ENCODE measurements at places on chromosomes 7 and 10.
A peak's percentile ranks its signal among the peaks of the same experiment; 100 is the strongest.

- DNase-seq: no peak
Measured at GRCh38 chr7:97857544-97857943, 14.7 kb downstream of the ASNS start.

- no peak for DNase-seq
Measured at GRCh38 chr10:58773341-58773740, 260.7 kb downstream of the BICC1 start.

- no peak for DNase-seq
Measured at GRCh38 chr7:12923971-12924370, 236.5 kb downstream of the ARL4A start.

DNA sequence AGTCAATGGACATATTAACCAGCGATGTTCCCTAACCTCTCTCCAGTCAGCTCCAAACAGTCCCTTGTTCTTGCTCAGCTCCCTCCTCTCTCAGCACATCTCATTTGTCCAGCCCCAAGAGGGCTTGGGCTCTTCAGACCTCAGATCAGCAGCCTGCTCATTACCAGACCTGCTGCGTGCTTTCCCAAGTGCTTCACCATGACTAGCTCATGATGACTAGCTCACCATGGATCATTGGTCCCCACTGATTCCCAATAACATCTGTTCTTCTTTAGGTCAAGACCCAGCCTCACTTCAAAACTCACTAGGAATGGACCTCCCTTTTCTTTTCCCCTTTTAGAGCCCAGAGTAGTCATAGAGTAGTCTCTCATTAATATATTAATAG, 121.9 kb downstream of the SLC16A9 start:
- DNase-seq: no peak

DNA sequence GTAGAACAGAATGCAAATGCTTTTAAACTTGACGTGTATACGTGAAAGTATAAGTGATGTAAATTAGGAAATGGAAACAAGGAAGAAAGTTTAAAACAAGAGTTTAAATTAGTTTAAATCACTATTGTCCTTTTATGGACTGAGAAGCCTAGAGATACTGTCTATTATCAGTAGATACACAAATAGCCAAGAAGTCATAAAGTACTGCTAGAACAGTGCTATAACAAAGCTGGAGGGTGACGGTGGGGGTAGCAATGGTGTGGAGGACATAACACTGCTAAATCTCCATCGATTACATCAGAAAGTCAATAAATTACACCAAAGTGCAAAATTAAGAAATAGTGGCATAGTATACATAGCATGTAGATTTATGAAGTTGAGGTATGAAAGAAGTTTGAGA, 50.1 kb upstream of the CAV2 start:
- no peak for DNase-seq

DNA sequence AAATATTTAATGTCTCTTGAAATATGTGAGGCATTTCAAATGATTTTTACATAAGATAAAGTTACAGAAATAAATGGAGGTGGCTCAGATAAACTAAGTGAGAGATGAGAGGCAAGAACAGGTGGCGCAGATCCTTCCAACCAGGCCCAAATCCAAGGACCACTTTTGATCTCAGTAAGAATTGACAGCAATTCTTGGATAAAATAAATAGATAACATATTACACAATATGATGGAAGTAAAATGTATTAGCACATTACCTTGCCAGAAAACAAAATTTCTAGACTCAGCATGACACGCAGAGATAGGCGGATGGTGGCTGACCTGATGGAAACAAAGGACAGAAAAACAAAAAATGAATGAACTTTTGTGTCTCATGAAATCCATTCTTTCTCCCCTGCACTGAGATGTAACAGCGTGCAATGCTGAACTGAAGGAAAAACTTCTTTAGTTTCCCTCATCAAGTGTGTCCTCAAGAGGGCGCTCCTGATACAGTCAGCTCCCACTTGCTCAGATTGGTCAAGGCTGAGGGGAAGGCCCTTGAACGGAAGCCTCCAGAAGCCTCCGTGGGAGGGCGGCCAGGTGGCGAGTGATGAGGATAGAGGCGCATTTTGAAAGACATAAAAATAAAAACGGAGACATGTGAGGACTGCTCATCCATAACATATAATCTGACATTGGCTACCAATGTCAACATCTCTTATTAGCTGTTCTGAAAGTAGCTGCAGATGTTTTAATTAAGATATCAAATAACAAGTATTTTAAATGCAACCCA, 62.8 kb upstream of the GSDME start:
- DNase-seq: peak; percentile 79

DNA sequence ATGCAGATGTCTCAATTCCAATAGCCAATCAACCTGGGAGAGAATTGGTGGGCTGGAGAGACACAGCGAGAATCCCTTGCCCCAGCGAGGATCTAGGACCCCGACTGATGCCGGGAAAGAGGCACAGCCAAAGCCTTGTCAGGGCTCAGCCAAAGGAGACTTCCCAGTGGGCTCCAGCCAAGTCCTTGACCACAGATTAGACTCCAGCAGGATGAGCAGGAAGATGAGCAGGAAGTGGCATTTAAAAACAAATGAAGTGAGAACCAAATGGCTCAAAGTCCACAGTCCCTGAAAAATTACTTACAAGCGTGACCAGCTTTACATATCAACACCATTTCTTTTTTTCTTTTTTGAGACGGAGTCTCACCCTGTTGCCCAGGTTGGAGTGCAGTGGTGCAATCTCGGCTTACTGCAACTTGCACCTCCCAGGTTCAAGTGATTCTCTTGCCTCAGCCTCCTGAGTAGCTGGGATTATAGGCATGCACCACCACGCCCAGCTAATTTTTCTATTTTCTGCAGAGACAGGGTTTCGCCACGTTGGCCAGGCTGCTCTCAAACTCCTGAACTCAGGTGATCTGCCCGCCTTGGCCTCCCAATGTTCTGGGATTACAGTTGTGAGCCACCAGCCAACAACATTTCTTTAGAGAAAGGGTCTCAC, 40.2 kb downstream of the CTBP2 start:
- no peak for DNase-seq

DNA sequence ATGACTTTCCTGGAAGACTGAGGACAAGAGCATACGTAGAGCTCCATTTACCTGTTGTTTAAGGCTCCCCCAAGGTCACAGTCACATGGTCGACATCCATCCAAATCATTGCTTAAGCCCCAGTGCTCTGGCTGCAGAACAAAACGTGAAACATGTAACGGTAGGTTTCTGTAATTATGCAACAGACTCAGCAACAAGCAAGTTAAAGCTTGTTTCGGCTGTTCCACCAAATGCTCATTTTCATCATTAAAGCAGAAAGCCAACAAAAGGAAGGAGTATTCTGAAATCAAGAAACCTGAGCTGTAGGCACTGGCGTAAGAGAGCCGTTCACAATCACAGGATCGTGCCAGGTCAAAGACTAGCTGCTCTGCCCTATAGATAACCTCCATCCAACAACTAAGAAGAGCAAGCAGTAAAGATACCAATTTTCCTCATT, 30.0 kb downstream of the LAMB1 start:
- no peak for DNase-seq

DNA sequence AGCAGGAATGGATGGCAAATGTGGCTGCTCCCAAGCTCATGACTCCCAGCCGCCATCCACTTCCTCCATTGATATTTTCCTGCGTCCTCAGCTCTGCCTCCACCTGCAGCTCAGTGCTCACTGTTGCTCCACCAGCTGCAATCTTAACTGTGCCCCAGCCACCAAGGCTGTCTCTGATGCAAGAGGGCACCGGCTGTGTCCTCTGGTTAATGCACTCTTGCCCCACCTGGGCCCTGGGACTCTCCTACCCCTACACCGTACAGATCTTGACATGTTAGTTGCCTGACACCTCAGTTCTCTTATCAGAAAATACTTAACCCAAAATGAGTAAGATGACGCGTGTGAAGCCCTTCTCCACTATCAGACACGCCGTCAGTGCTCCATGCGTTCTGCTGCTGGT, 45.5 kb upstream of the GPR26 start:
- DNase-seq: no peak

DNA sequence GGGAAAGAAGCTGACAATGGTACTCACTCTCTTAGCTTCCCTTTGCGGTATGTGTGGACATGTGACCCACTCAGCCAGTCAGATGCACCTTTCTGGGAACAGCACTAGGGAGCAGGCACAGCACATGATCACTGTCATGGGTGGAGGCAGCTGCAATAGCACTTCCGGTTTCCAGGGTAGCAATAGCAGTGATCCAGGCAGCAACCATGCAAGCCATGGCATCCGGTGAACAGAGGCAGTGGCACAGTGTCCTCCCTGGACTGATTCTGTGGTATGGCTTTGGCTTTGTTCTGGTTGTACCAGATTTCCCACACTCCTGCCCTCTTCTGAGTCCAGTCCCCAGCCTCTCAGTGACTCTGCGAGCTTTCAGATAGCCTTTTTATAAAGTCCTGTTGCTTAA, 86.8 kb upstream of the NAMPT start:
- DNase-seq: no peak

GRCh38 chr10:95837356-95837776, 70.4 kb upstream of the CC2D2B start:
- no peak for DNase-seq

DNA sequence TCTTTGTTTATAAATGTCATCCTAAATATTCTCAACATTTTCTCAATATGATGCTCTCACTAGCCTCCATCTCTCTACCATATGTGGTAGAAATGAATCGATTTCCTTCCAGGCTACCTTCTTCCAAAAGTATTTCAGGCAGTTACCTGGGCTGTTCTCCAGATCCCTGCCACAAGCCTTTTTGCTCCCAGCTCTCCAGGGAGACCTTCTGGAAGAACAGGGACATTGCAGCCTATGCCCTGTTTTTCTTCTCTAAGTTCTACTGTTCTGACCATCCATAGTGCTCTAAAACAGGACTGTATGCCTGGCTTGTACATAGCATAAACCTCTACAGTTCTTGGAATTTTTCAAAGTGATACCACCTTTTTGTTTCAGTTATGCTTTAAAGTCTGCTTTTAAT, 552.8 kb downstream of the ANKRD7 start:
- no peak for DNase-seq

DNA sequence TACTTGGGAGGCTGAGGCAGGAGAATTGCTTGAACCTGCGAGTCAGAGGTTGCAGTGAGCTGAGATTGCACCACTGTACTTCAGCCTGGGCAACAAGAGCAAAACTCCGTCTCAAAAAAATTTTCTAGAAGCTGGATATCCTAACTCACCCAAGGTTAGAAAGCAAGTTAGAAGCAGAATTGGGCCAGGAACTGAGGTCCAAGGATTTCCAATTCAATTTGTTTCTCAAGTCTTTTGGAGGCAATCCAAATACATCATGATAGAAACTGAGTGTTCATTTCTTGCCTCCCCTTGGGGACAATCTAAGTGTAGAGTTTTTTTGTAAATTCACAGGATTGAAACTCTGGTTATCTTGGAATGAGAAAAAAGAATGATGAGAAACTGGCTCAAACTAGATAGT, 45.5 kb downstream of the LAMB1 start:
- DNase-seq: no peak

GRCh38 chr10:99551616-99552015, 18.9 kb downstream of the NKX2-3 start:
- DNase-seq: no peak

DNA sequence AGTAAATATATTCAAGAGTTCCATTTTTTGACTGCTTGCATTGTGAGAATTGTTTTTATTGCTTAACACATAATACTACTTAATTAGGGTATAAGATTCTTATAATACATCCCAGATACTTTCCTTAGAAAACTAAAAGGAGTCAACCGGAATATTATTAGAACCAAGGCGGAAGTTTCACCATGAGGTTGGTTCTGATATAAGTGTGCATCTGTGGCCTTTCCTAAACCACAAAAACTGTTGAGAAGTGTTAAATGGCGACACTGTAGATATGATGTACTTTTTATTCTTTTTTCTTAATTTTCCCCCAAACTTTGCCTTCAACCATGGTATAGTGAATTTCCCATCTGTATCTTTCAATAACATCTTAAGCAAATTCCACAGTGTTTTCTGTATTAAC, 32.3 kb upstream of the INHBA start:
- DNase-seq: no peak

- DNase-seq: no peak
Measured at GRCh38 chr10:78397786-78398185, 364.1 kb downstream of the RPS24 start.

DNA sequence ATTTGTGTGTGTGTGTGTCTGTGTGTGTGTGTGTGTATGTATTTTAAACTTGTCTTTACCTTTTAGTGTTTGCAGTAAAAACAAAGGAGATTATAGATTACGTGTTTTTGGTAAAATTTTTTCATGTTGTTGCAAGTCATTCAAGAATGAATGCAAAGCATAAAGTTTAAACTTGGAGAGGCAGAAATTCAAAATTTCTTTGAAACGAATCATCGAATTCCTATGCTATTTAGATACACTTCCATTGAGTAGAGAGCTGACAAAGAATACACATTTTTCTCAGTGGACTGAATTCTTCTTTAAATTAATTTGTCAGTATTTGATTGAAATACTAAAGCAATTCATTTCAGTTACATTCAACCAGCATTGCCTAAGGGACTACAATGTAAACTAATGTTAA, 66.0 kb upstream of the HDAC9 start:
- no peak for DNase-seq

DNA sequence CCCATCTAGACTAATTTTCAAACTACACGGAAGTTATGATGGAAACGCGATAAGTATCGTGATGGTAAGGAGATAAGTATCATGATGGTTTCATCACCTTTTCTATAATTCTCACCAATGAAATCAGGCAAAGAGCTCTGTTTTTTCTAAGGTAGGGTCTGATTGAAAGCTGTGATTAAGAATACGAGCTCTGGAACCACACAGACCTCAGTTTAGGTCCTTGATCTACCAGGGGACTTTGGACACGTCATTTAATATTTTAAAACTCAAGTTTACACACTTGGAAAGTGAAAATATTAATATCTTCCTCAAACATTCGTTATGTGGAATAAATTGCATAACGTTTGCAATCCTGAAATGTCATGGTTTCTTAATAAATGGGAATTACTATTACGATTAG, 538.2 kb upstream of the CELF2 start:
- DNase-seq: no peak

GRCh38 chr7:16627236-16627635, 18.3 kb downstream of the ANKMY2 start:
- DNase-seq: no peak

GRCh38 chr7:76222333-76222732, 20.6 kb downstream of the SRRM3 start:
- DNase-seq: no peak

GRCh38 chr10:103467406-103467805, 8.7 kb upstream of the CALHM1 start:
- no peak for DNase-seq

- no peak for DNase-seq
Measured at GRCh38 chr7:137891016-137891655, 44.4 kb upstream of the DGKI start.

DNA sequence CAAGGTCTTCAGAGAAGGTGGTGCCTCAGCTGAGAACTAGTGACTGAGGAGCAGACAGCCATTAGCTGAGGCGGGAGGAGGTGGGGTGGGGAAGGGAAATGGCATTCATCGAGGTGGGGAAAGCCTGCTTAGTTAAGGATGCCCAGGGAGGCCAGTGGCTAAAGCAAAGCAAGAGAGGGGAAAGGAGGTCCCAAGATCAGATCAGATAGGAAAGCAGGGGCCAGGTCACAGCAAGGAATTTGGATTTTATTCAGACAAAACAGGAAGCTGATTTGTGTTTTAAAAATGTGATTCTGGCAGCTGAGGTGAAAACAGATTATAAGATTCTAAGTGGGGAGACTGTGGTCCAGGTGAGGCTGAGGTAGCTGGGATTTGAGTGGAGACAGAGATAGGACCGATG, 45.8 kb downstream of the CNNM1 start:
- DNase-seq: no peak
